Activated CD8-positive, alpha-beta memory T cell treated with anti-CD3 and anti-CD28 coated beads for 1 hour (primary cell): ENCODE measurements at places on chromosomes 2 and 18.

DNA sequence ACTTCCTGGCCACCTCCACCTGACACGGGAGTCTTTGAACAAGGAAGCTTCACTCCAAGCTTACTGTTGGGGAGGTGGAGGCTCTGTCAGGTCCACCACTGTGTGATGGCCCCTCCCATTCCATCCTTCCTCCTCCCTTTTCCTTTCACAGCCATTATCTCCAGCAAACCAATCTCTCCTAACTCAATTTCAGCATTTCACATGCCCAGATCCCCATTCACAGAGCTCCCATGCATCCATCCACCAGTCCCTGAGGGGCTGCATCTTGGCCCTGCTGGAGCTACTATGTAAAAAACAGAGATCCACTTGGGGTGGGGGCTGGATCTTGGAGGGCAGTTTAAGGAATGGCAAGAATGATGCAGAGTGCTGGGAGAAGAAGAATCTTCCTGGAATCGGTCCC, 129.0 kb upstream of the COPS8 start:
- DNase-seq = no peak

GRCh38 chr2:238016526-238016925, 44.3 kb upstream of the SCLY start:
- no peak for DNase-seq

GRCh38 chr2:181234487-181234891, 222.7 kb upstream of the ITGA4 start:
- no peak for DNase-seq

DNA sequence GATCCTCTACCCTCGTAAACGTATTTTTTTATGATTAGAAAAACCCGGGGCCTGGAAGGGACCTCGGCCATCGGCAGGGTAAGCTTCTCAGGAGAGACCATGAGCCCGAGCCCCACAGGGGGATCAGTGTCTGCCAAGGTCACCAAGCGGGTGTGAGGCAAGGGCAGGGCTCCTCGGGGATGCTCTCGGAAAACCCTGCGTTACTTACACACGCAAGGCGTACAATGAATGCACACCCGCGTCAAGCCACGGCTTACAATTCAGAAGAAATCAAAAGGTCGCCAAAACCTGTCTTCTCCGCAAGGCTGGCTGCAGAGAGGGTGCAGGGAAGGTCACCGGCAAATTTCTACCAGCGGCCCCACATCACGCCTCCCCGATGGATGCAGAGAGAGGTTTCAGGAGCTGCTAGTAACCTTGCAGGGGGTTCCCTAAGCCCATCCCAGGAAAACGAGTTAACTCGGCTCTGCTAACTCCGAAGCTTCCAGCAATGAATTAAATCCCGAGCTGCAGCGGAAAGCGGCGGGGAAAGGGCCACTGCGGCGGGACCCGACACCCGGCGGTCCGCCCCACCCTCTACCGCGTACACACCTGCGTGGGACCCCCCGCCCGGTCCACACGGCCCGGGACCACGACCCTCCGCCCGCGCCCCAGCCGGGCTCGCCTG, 638 bp downstream of the ST3GAL5 start:
- DNase-seq = peak; percentile 2

- no peak for DNase-seq
Measured at GRCh38 chr2:96819128-96819875, 3.2 kb downstream of the CNNM3 start.

DNA sequence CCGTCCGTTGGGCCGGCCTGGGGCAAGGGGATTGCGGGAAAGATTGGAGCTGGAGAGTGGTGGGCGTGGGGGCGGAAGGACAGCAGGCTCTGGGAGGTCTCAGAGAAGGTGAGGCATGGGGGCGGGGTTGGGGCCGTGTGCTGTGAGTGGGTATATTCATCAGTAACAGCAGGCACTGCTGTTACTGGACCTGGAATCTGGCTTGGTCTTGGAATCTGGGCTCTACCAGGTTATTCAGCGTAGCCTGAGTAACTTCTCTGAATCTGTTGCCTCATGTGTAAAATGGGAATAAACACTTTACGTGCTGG, 435 bp downstream of the RNF181 start:
- DNase-seq = no peak

- DNase-seq = no peak
Measured at GRCh38 chr2:169828141-169828811, 1.0 kb downstream of the UBR3 start.

DNA sequence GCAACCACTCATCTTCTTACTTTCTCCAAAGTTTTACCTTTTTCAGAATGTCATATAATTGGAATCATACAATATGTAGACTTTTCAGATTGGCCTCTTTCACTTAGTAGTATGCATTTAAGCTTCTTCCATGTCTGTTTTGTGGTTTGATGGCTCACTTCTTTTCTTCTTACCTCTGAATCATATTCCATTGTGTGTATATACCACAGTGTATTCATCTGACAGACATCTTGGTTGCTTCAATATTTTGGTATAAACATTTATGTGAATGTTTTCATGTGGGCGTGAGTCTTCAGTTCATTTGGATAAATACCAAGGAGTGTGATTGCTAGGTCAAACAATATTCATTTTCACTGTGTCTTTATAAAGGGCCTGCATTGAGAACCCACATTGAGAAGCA, 136.1 kb upstream of the NOSTRIN start:
- no peak for DNase-seq

DNA sequence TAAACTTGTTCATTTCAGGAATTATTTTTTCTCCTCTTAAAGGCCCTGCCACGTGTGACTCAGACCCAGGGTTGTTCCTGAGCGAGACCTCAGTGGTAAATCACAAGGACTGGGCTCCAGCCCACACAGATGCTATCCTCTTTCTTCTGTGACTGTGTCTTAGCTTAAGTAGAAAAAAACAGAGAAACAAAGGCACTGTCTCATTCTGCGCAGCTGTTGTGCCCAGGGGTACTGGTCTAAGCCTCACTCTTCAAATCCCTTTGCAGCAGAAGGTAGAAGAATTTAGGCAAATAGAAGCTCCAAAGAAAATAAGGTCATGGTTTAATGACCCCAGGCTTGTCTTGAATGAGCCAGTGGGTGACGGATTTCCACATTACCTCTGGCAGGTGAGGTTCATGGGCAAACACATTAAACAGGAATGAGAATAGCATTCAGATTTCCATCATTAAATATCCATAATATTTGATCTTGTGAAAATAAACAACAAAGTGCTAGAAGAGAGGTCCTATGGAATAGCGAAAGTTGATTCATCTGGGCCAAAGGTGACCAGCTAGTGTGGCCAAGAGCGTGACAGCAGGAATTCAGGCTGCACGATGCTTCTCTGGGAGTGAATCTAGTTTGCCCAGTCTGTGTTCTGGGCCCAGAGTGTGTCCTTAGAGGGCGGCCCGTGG, 63.3 kb downstream of the LIPG start:
- no peak for DNase-seq

DNA sequence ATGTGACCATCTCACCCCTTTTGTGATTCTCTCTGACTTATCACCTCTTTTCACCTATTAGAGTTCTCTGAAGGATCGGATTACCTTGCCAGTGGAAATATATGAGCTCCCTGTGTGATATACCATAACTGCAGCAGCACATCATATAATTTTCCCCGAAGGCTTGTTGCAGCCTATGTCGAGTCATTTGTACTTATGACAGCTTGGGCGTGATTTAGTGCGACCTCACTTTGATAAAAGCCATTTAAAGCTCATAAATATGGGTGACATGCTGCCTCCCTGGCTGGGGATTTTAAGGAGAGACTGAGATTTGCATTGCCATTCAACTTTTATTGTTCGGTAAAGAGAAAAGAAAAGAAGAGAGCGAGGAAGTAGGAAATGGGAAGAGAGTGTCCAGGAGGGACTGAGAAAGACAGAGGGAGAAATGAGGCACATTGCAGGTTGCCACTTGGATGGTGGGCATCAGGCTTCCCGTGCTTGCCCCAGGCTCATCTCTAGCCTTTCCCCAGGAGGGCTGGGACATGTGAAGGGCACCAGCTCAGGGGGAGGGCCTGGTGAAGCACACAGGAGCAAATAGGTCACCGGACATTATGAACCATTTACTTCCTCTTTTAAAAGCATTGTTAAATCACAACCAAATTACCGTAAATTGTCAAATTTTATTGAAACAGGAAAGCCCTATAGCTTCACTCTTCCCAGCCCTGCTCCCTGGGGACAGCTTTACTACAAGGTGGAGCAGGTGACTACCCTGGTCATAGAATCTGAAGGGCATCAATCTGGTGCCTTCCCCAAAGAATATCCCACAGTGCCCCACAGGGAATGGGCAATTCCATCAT, 161.3 kb downstream of the SETBP1 start:
- DNase-seq = no peak

DNA sequence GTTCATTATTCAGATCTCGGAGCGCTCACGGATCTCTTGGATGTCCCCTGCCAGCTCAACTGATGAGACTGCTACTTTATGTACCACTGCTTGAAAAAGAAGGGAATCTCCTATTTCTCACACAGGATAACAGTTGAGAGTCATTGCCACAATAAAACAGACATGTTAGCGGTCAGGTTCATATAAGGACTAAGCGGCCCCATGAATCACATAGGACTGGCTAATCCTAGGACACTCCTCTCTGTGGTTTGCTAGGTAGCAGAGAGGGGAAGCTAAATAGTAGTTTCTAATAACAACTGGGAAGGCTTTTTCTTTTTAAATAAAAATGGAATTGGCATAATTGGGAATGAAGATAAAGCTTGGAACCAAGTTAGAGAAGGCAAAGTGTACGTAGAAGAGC, 15.9 kb upstream of the TGFA start:
- DNase-seq = no peak

- no peak for DNase-seq
Measured at GRCh38 chr2:133986881-133987795, 266.7 kb upstream of the MGAT5 start.

GRCh38 chr18:37322492-37323035, 243.0 kb downstream of the CELF4 start:
- DNase-seq = no peak

- DNase-seq = peak; percentile 13
Measured at GRCh38 chr2:102103992-102104871, 38.3 kb upstream of the IL1R1 start.

DNA sequence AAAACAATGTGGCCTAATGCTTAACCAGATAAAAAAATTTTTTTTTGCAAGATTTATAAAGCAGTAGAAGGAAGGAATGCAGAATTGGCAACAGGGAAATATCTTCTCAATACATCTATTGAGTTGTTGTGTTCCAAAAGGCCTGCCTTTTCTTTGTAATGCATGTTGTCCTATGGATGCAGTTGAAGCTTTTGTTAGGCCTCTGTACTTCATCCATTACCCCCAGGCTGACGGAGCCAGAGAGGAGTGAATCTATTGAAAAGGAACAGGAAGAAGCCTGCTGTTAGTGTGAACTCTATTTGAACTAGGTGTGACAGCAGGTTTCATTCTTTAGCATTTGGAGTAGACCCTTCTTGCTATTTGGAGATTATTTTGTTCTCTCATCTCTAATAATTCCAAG, 56.5 kb downstream of the MTX2 start:
- DNase-seq = no peak

- DNase-seq = no peak
Measured at GRCh38 chr2:181203412-181203811, 223.0 kb downstream of the UBE2E3 start.

GRCh38 chr2:25338401-25338800, 3.3 kb downstream of the DNMT3A start:
- no peak for DNase-seq

DNA sequence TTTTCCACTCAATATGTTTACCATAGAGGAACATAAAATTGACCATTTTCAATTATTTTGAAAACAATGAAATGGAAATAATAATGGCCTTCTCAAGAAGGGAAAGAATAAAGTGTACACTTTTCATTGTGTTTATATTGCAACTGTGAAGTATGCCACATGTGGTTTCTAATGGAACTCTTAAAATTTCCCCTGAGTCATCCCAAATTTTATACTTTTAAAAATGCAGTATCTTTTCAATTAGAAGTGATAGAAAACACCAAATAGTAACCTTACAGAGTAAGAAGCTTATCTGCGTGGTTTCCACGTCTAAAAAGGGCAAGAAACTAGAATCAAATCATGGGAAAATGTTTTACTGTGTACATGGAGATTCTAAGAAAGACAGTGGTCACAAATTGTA, 70.0 kb downstream of the SCG2 start:
- no peak for DNase-seq

- no peak for DNase-seq
Measured at GRCh38 chr2:219844401-219845091, 217.1 kb downstream of the SLC4A3 start.

GRCh38 chr2:26359886-26360473, 13.4 kb upstream of the ADGRF3 start:
- DNase-seq = no peak

DNA sequence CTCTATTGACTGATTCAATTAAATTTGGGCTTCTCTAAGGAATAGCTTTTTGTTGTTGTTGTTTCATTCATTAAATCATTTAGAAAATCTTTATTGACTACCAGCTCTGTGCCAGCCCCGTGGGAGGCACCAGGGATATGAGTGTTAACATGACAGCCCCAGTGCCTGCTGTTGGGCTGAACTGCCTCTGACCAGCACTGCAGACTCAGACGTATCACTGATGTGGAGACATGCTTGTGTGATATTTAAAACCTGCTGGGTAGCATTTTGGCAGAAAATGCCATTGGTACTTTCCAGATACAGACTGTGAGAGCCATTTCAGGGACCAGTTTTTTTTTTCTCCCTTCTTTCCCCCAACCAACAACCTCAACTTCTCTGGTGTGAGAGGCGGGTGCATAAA, 38.6 kb upstream of the KCNF1 start:
- no peak for DNase-seq

GRCh38 chr2:85215448-85216401, 82.5 kb downstream of the TCF7L1 start:
- DNase-seq = no peak

GRCh38 chr2:71460595-71461303, 7.4 kb downstream of the DYSF start:
- no peak for DNase-seq

GRCh38 chr2:173664513-173664910, 300.7 kb downstream of the SP3 start:
- DNase-seq = no peak

DNA sequence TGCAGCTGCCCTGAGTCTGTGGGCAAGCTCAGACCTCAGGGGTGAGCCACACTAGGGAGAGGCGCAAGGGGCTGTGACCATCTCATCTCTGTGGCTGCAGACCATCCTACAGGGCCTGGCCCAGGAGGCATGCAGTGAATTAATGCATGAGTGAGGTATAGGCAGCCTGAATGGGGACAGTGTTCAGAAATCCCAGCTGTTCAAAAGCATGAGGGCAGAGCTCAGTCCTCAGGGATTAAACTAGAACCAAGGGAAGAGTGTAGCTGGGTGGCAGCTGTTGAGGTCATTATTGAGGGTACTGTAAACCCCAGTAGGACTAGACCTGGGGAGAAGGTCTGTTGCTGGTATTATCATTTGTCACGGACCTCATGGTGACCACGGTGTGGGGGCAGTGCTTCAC, 17.0 kb downstream of the TMEM177 start:
- DNase-seq = no peak
